Iris pigment epithelial cell (primary cell): ENCODE measurements at places on chromosomes 4 and X.

- no peak for DNase-seq
Observed at GRCh38 chr4:78355306-78355705, 196.3 kb upstream of the ANXA3 start.

- no peak for DNase-seq
Observed at GRCh38 chr4:76307660-76308014, 1.1 kb downstream of the STBD1 start.

GRCh38 chr4:67571975-67572374 is 13.4 kb downstream of the STAP1 start:
- DNase-seq, result no peak

DNA sequence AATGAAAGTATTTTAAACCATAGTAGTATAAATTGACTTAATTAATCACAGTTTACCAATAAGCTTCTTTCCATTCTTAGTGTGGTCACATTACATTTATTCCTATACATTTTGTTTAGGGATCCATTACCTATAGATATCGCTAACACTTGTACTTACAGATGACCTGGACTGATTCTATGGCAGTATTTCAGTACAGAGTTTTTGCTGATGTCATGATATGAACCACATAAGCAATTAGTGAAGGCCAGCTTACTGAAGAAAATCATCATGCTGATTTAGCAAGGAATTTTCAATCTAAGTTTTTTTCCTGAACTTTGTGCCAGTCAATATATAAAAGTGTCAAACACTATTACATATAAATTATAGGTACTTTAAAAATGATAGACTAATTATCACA is 113.4 kb upstream of the HPGD start:
- no peak for DNase-seq

GRCh38 chr4:71446479-71447081 is 107.8 kb downstream of the SLC4A4 start:
- DNase-seq, result no peak
